ENCODE measurements at places on chromosomes 3 and 15.

DNA sequence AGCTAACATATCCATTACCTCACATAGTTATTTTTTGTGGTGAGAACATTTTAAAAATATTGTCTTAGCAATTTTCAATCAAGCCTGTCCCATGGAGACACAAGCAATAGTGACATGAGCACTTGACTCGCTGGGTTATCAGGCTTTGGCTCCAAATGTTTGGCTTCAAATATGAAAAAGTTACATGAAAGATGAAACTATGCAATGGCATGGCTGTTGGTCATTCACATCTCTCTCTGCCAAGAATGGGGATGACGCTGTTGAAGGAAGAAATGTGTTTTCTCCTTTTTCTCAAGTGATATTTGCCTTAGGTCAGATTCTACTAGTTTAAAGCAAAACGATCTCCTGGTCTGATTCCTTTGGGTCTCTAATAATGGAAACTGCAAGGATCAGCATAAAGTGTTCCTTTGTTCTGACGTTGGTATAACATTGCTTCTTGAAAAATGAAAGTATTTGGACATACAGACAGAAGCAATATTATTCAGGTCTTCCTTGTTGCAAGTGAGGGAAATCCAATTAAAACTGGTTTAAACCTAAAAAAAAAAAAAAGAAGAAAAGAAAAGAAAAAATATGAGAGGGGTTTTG lies 71.2 kb downstream of the SSUH2 start:
- no peak overlapping the region for H3K27ac ChIP-seq
- H3K36me3 ChIP-seq = no peaks in the 10 kb centered on the region
- no peak for DNase-seq
- H3K4me1 ChIP-seq = no peaks in the 10 kb centered on the region
- H3K4me3 ChIP-seq = no peak overlapping the region
- H3K27me3 ChIP-seq = no peaks in the 10 kb centered on the region

DNA sequence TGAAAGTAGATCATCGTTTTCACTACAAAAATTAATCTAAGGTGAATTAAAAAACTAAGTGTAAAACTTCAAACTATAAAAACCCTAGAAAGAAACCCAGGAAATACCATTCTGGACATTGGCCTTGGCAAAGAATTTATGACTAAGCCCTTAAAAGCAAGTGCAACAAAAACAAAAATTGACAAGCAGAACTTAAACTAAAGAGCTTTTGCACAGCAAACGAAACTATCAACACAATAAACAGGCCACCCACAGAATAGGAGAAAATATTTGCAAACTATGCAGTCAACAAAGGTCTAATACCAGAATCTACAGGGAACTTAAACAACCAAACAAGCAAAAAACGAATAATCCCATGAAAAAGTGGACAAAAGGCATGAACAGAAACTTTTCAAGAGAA lies 302.0 kb downstream of the CHST2 start:
- H3K36me3 ChIP-seq = no peaks in the 10 kb centered on the region
- no peak overlapping the region for H3K27ac ChIP-seq
- peaks cover 1% of the 10 kb centered on the region for H3K4me1 ChIP-seq

DNA sequence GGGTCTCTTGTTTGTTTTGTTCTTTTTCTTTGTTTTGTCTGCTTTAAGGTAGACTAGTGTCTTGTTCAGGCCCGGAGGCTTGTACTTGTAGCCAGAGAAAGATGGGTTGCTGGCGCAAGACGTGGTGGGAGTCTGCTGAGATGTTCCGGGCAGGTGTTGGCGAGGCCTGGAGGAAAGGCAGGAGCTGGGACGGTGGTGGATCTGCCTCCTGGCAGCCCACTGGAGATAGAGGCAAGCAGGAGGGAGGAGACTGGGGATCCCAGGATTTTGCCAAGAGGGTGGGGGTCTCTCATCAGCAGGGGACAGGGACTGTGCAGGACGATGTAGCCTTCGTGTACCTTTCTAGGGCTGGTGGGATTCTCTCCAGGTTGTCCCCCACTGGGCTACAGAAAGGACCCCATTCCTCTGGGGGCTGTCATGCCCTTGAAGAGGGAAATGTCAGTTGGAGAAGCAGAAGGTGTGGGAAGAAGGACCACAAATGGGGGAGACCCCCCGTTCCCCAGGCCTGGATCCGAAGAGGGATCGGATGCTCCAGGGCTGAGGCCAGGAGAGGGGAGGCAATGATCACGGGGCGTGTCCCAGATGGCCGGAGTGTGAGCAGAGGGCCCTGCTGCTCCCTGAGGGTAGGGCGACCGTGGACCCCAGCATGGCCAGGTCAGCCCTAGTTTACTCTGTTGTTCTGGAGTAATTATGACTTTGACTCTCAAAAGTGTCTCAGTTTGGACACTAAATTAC lies 7.0 kb downstream of the CHAC1 start:
- H3K27me3 ChIP-seq = peaks cover 10% of the 10 kb centered on the region
- no peak for DNase-seq
- H3K4me3 ChIP-seq = no peak overlapping the region
- peaks cover 5% of the 10 kb centered on the region for H3K36me3 ChIP-seq

GRCh38 chr3:32709346-32709745 lies 24.4 kb downstream of the CNOT10 start:
- no peak for DNase-seq
- peaks cover 3% of the 10 kb centered on the region for H3K27me3 ChIP-seq
- peaks cover 16% of the 10 kb centered on the region for H3K4me1 ChIP-seq
- H3K27ac ChIP-seq = peak overlapping the region; percentile 22
- no peaks in the 10 kb centered on the region for H3K36me3 ChIP-seq

GRCh38 chr3:182811269-182811596 lies 17.9 kb downstream of the ATP11B start:
- no peak overlapping the region for H3K27ac ChIP-seq
- no peaks in the 10 kb centered on the region for H3K36me3 ChIP-seq
- peaks cover 2% of the 10 kb centered on the region for H3K27me3 ChIP-seq

- no peak overlapping the region for H3K27ac ChIP-seq
- peaks cover 1% of the 10 kb centered on the region for H3K4me1 ChIP-seq
Measured at GRCh38 chr3:107987036-107987939, 103.5 kb downstream of the CD47 start.

GRCh38 chr3:46358466-46358865 lies 4.6 kb downstream of the CCR2 start:
- H3K27me3 ChIP-seq = peaks cover 2% of the 10 kb centered on the region
- no peaks in the 10 kb centered on the region for H3K4me1 ChIP-seq
- no peak for DNase-seq
- no peaks in the 10 kb centered on the region for H3K36me3 ChIP-seq
- no peak overlapping the region for H3K4me3 ChIP-seq
- no peak overlapping the region for H3K27ac ChIP-seq

GRCh38 chr3:136184703-136185102 lies 11.4 kb downstream of the MSL2 start:
- H3K4me1 ChIP-seq = peaks cover 15% of the 10 kb centered on the region

DNA sequence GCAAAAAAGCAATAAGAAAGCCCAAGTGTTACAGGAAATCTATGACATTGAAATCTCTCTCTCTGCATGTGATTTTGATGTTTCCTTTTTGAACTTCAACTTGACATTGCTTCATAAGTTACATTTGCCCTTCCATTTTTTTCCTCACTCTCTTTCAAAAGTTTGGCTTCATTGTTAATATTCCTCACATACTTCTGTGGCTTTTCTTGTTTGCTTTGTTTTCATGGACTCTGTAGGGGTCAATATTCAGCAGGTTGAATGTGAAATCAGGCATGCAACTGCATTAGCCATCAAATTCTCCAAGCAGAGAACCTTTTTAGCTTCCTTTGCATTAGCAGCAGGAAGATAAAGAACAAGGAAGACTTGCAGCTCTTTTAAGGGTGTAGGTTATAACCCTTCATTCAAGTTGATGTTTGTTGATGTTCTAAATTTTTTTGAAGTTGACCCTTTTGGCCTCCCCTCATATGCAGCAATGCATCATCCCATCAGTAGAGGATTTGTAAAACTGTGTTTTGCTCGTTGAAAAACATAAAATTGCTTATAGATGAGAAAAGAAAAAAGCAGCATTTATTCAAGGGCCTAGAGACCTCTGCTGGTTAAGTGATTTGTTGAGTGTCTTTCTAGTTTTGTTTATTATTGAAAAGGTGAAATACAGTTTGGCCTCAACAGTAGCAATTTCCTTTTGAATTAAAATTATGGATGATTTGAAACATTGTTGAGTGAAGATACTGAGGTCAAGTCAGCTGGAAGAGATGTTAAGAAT lies 211.4 kb downstream of the IL5RA start:
- no peak overlapping the region for H3K27ac ChIP-seq
- no peaks in the 10 kb centered on the region for H3K4me1 ChIP-seq
- H3K27me3 ChIP-seq = no peaks in the 10 kb centered on the region
- no peaks in the 10 kb centered on the region for H3K36me3 ChIP-seq

- H3K27ac ChIP-seq = no peak overlapping the region
- H3K36me3 ChIP-seq = peaks cover 4% of the 10 kb centered on the region
- H3K4me3 ChIP-seq = no peak overlapping the region
Measured at GRCh38 chr3:52213901-52214300, 11.5 kb downstream of the TLR9 start.

GRCh38 chr15:61994216-61994615 lies 66.0 kb downstream of the VPS13C start:
- H3K27me3 ChIP-seq = no peaks in the 10 kb centered on the region
- no peak overlapping the region for H3K4me3 ChIP-seq
- no peak overlapping the region for H3K27ac ChIP-seq

DNA sequence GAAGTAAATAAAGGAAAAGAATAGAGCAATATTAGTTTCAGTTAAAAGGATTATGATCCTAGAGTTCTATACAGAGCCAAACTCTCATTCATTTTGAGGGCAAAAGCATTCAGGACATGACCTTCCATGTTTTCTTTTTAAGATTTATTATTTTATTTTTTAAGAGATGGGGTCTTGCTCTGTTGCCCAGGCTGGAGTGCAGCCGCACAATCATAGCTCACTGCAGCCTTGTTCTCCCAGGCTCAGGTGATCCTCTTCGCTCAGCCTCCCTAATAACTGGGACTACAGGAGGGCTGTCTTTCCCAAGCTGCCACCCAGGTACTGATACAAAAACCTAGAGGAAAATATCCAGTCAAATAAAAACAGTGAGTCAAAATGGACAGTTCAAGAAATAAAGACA lies 13.6 kb upstream of the CCDC13 start:
- H3K4me1 ChIP-seq = peaks cover 3% of the 10 kb centered on the region
- no peak overlapping the region for H3K27ac ChIP-seq
- H3K36me3 ChIP-seq = no peaks in the 10 kb centered on the region

DNA sequence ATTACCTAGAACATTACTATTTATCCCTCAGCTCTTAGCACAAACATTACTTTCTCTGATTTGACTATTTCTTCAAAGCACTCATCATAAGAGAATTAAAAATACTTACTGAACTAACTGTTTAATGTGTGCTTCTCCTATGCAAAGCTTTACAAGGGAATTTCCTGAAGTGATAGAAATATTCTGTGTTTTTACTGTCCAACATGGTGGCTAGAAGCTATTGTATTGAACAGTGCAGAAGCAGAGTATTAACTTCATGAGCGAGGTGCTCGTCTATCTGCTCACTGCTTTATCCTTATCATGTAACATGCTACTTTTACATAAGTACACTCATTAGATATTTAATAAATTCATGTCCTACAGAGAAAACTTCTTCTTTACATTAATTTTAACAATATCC lies 239.1 kb downstream of the ISL2 start:
- no peaks in the 10 kb centered on the region for H3K4me1 ChIP-seq
- no peak overlapping the region for H3K4me3 ChIP-seq
- no peaks in the 10 kb centered on the region for H3K27me3 ChIP-seq

- peak overlapping the region; percentile 60 for H3K27ac ChIP-seq
- peaks cover 5% of the 10 kb centered on the region for H3K36me3 ChIP-seq
- DNase-seq = peak; percentile 43
- no peaks in the 10 kb centered on the region for H3K27me3 ChIP-seq
Measured at GRCh38 chr15:81049835-81050234, 49.1 kb downstream of the TLNRD1 start.

- DNase-seq = no peak
- no peak overlapping the region for H3K27ac ChIP-seq
- H3K4me3 ChIP-seq = no peak overlapping the region
- H3K27me3 ChIP-seq = peaks cover 6% of the 10 kb centered on the region
Measured at GRCh38 chr15:31814082-31814481, 216.2 kb upstream of the CHRNA7 start.

- H3K4me3 ChIP-seq = no peak overlapping the region
- H3K4me1 ChIP-seq = no peaks in the 10 kb centered on the region
- no peak for DNase-seq
- H3K27ac ChIP-seq = no peak overlapping the region
Measured at GRCh38 chr3:107506458-107506857, 16.3 kb upstream of the BBX start.

DNA sequence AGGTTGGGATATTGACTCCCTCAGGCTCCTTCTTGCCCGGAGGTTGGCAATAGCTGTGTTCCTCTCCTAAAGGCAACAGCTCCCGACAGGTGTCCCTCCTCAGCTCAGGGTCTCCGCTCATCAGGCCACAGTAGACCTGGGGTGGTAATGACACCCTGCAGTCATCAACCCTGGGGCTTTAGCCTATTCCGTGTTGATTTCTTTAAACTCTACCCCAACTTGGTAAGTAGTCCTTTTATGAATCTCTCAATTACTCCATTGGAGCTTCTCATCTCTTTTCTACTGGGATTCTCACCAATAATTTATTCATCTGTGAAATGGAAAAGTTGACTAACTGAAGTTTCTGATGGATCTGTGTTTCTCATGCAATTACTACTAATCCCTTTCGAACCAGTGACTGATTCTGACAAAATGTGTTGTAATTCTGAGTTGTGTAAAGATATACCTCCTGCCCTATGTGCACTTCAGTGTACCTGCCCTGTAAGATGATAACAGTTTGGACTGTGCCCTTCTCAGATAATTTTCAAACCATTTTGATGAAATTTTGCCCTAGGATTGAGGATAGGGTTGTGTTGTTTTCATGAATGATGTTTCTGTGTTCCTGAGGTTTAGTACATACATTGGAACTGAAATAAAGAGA lies 89.7 kb downstream of the RPL39L start:
- no peak overlapping the region for H3K4me3 ChIP-seq
- H3K27me3 ChIP-seq = peaks cover 2% of the 10 kb centered on the region
- no peak overlapping the region for H3K27ac ChIP-seq
- no peaks in the 10 kb centered on the region for H3K4me1 ChIP-seq
- H3K36me3 ChIP-seq = peaks cover 35% of the 10 kb centered on the region

DNA sequence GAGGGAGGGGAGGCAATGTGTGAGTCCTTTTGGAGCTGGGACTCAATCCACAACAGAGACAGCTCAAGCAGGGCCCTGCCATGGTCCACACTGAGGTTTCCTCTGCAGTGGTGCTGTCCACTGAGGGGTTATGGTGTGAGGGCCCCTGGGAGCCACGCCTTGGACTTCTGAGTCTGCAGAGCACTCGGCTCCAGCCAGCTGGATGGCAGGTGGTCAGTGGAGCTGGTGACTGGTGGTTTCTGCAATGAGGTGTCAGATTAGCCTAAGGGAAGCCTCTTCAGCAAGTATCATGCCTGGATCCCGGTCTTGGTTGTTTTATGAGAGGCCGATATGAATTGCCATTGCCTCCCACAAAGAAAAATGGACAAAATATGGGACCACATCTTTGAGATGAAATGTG lies 21.7 kb downstream of the LSM3 start:
- no peaks in the 10 kb centered on the region for H3K36me3 ChIP-seq
- H3K27me3 ChIP-seq = no peaks in the 10 kb centered on the region
- peak; percentile 41 for DNase-seq

- peaks cover 26% of the 10 kb centered on the region for H3K4me1 ChIP-seq
- no peak overlapping the region for H3K27ac ChIP-seq
- peaks cover 34% of the 10 kb centered on the region for H3K27me3 ChIP-seq
- peak overlapping the region; percentile 78 for H3K4me3 ChIP-seq
- DNase-seq = peak; percentile 88
- peaks cover 4% of the 10 kb centered on the region for H3K36me3 ChIP-seq
Measured at GRCh38 chr15:89367485-89368451, 33.1 kb upstream of the POLG start.

GRCh38 chr15:92400980-92401787 lies 7.5 kb downstream of the ST8SIA2 start:
- H3K27ac ChIP-seq = no peak overlapping the region
- peaks cover under 1% of the 10 kb centered on the region for H3K4me1 ChIP-seq
- DNase-seq = no peak
- H3K4me3 ChIP-seq = no peak overlapping the region
- H3K27me3 ChIP-seq = peaks cover 2% of the 10 kb centered on the region
- H3K36me3 ChIP-seq = peaks cover 8% of the 10 kb centered on the region

All from glutamatergic neuron (in vitro differentiated cells).